ENCODE measurements at places on chromosomes 13 and 19.

DNA sequence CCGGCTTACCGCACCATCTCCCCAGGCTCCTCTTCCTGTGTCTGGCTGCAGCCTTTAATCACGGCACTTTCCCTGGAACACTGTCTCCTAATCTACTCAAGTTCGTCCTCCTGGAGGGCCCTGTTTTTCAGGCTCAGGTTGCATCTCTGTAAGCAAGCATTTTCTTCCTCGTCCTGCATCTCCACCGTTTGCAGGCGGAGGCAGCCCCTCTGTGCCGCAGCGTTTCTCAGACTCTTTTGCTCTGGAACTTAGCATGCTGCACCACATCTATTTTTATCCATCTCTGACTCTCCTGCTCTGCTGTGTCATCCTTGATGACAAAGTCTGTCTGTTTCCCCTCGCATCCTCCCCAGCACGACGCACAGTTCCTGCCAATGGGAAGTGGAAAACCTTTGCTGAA lies 117.5 kb downstream of the ATP8A2 start:
- DNase-seq, result no peak

DNA sequence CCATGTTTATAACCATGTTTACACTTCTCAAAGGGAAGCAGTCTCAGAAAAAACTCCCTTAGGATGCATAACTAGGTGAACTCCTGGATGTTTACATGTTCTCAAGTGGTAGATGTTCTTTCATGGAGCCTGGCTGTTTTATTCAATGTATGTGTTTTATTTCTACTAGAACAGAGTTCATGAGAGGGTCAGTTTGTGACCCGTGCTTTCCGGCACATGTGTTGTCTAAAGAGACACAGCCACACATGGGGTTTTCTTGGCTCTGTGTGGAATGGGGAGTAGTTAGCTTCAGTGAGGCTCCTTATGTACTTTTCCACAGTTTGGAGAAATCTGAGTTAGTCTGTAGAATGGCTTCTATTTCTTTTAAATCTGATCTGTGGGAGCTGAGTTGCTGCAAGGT lies 60.9 kb downstream of the ATP8A2 start:
- DNase-seq, result no peak

DNA sequence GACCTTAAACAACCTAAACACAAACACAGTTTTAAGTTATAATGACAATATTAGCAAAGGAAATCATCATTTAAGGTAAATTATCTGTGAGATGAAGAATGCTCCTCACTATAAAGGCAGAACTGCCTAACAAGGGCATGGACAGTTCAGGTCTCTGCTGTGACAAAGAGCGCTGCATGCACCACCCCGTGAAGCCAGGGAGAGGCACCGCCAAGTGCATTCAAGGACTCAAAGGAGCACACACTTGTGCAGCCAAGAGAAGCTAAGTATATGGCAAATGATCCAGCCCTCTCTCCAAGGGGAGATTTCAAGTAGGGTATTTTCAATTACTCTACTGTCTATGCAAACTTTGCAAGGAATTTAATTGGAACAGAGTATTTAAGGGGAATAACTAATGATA lies 126.0 kb downstream of the RAP2A start:
- DNase-seq, result no peak

DNA sequence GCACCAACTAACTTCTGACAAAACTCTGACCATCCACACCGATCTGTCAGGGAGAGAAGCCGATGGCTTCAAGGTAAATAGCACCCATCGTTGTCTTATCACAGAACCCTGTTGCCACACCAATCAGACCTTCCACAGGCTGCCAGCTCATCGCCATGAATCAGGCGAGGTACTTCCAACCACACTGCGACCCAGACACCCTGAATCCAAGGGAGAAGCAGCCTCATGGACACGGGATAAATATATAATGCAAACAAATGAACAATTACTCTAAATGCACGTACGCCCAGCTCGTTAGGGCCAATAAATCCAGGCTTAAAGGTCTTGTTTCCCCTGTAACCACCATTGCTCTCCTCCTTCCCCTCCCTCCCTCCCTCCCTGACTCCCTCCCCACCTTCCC lies 20.8 kb downstream of the RANBP3 start:
- DNase-seq, result no peak

DNA sequence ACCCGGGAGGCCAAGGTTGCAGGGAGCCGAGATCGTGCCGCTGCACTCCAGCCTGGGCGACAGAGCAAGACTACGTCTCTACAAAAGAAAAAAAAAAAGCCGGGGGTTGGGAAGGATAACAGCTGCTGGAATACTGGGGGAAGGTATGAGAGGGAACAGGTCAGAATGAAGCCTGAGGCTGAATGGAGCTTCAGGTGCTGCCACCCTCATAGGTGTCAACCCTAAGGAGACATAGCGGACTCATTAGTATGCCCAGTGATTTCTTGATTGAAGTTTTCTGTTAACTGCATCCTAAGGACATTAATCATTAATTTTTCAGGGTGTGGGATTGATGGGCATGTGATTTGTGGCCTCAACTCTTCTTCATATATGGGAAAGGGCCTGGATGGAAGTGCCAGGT lies 6.0 kb downstream of the SMARCA4 start:
- no peak for DNase-seq

GRCh38 chr13:97058391-97058790 lies 64.1 kb upstream of the OXGR1 start:
- no peak for DNase-seq

GRCh38 chr19:44598880-44599279 lies 14.5 kb upstream of the IGSF23 start:
- no peak for DNase-seq

DNA sequence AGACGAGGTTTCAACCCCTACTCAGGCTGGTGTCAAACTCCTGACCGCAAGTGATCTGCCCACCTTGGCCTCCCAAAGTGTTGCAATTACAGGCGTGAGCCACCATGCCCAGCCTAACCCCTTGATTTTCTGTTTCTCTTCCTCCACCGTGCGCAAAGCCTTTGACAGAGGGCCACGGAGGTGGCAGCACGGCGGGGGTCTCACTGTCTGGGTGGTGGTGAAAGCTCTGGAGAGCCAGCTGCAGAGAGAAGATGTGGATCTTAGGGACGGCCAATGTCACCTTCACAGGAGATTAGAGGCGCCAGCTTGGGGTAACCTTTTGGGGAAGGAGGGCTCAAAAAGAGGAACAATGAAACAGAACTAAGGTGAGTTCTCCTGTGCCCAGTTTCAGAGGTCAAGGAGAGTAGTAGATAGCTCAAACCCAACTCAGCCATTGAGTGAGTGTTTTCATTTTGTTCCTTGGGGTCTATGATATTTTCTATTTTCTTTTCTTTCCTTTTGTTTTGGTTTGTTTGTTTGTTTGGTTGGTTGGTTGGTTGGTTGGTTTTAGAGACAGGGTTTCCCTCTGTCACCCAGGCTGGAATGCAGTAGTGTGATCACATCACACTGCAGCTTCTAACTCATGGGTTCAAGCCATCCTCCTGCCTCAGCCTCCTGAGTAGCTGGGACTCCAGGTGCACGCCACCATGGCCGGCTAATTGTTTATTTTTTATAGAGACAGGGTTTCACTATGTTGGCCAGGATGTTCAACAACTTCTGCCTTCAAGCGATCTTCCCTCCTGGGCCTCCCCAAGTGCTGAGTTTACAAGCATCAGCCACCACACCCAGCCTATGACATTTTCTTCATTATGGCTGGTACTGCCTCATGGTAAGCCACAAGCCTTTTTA lies 37.7 kb downstream of the GPR42 start:
- DNase-seq, result no peak

GRCh38 chr13:30466358-30466714 lies 600 bp upstream of the HMGB1 start:
- DNase-seq, result no peak

DNA sequence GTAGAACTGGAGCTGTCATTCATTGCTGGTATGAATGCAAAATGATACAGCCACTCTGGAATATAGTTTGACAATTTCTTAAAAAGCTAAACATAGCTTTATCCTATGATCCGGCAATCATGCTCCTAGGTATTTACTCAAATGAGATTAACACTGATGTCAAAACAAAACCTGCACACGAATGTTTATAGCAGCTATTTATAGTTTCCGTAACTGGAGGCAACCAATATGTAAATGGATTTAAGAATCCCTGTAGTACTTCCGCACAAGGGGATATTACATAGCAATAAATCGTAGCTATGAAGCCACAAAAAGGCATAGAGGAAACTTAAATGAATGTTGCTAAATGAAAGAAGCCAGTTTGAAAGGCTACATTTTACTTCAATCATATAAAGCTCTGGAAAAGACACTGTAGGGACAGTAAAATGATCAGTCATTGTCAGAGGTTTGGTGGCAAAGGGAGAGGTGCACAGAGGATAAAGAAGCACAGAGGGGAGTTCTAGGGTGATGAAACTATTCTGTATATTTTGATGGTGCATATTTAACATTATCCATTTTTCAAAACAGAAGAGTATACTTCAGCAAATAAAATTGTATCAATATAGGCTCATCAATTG lies 1893.0 kb upstream of the PCDH20 start:
- DNase-seq, result no peak

- no peak for DNase-seq
Measured at GRCh38 chr19:57620673-57621348, 6.8 kb downstream of the ZNF134 start.

- DNase-seq, result no peak
Measured at GRCh38 chr19:18418483-18419194, 559 bp upstream of the SSBP4 start.

DNA sequence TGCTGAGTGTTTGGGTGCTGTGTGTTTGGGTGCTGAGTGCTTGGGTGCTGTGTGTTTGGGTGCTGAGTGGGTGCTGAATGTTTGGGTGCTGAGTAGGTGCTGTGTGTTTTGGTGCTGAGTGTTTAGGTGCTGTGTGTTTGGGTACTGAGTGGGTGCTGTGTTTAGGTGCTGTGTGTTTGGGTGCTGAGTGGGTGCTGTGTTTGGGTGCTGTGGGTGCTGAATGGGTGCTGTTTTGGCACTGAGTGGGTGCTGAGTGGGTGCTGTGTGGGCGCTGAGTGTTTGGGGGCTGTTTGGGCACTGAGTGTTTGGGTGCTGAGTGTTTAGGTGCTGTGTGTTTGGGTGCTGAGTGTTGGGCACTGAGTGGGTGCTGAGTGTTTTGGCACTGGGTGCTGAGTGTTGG lies 48.5 kb upstream of the F7 start:
- no peak for DNase-seq

Data from activated effector memory CD4-positive, alpha-beta T cell treated with Interleukin-2 at 50 U/mL for 16 hours (primary cell).